Activated T-cell treated with anti-CD3 and anti-CD28 coated beads for 24 hours (primary cell): ENCODE measurements at places on chromosomes 1 and 21.
A peak's percentile ranks its signal among the peaks of the same experiment; 100 is the strongest.

- DNase-seq, result no peak
These were observed 53.9 kb downstream of the PRDM15 start for GRCh38 chr21:41825216-41825615.

GRCh38 chr1:221963742-221964141, 221.9 kb upstream of the DUSP10 start:
- DNase-seq, result no peak

- no peak for DNase-seq
These were observed 492 bp upstream of the COLGALT2 start for GRCh38 chr1:184037849-184038591.

DNA sequence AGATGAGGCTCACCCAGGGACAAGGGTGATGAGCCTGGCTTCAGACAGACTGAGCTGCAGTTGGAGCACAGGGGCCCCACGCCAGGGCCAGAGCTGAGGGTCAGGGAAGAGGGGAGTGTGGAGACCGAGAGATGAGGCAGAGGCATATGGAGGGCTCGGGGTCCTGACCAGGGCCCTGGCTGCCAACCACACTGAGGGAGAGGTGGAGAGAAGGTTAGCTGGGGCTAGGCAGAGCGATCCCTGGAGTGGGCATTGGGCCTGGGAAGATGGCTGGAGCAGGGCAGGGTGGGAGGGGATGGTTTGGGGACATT, 8.0 kb downstream of the PEAR1 start:
- no peak for DNase-seq

- no peak for DNase-seq
These were observed 362.2 kb downstream of the SRGAP2C start for GRCh38 chr1:121546830-121547591.

GRCh38 chr1:162281426-162281825, 95.2 kb downstream of the SPATA46 start:
- no peak for DNase-seq

DNA sequence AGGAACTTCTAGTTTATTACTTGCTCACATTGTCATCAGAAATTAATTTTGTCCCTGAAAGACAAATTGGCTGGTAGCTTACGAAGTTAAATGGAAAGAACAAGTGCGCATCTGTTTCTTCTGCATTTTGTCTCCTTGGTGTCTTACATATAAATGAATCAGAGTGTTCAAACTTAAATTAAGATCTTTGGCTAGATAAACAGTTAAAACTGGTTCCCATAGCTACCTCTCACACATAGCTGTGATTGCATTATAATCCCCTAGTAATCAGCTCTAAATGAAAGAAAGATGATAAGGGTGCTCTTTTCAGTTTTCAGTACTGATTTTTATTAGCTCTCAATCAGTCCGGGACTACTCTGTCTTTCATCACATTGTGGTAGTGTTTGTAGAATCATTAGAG, 124.2 kb upstream of the LMO4 start:
- DNase-seq, result no peak

GRCh38 chr1:23574265-23574754, 15.0 kb upstream of the ID3 start:
- no peak for DNase-seq

- no peak for DNase-seq
These were observed 107.3 kb downstream of the DUSP10 start for GRCh38 chr1:221634606-221635005.

DNA sequence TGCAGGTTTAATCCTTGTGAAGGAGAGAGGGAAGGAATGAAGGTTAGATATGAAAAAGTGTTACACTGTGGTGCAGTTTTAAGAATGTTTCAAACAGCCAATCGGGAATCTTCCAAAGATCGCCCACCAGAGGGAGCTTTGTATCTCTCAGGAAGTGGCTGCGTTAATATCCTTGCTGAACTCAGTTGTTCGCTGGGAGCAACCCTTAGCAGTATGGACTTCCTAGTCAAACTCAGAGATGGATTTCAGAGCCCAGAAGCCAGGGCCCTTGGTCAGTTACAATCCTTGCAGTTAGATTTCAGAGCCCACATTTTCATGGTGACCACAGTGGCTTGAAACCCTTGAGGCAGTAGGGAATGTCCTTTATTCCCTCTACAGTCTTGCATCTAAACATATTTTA, 136.2 kb downstream of the NTNG1 start:
- no peak for DNase-seq

- DNase-seq, result no peak
These were observed 1.9 kb downstream of the SAMD13 start for GRCh38 chr1:84303314-84303830.

- no peak for DNase-seq
These were observed 154.0 kb downstream of the RWDD3 start for GRCh38 chr1:95388031-95388430.

DNA sequence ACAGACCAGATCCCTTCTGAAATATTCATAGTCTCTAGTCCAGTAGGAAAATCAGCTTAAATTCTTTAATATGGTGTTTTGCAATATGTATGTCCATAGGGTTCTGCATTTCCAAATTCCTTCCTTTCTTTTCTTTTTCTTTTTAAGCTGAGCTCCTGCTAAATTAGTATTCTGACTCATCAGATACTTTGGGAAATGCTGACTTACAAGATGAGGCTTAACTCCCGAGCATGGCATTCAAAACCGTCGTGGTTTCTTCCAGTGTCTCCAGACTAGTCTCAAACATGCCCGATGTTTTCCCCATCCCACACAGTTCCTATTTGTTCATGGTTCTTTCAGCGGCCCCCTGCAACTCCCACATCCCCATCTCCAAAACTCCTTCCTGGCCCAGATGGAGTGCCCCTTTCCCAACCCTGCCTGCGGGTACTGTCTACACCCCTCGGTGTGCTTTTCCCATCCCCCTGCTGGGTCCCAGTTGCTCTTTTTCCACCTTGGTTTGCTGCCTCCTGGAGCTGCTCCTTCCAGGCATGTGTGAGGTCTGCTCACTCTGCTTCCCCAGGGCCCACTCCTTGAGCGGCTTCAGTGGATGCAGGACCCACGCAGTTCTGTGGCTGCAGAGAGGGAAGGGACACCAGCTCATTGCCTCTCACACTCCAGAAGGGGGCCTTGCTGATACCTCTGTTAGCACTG, 19.5 kb upstream of the ETV3 start:
- no peak for DNase-seq

DNA sequence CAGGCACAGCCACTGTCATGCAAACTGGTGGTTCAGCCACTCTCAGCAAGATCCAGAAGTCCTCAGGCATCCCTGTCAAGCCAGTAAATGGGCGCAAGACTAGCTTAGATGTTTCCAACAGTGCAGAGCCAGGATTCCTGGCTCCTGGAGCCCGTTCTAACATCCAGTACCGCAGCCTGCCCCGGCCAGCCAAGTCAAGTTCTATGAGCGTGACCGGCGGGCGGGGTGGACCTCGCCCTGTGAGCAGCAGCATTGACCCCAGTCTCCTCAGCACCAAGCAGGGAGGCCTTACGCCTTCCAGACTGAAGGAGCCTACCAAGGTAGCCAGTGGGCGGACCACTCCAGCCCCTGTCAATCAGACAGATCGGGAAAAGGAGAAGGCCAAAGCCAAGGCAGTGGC, 46.6 kb upstream of the IPO9 start:
- DNase-seq, result no peak

GRCh38 chr21:43921979-43922945, 57.2 kb downstream of the AGPAT3 start:
- peak; percentile 52 for DNase-seq

- no peak for DNase-seq
These were observed 76.5 kb downstream of the SYT6 start for GRCh38 chr1:114077188-114077587.

- DNase-seq, result no peak
These were observed 451.5 kb upstream of the ADAMTS5 start for GRCh38 chr21:27418346-27418745.

GRCh38 chr1:25733271-25733670, 66.7 kb upstream of the SELENON start:
- no peak for DNase-seq

GRCh38 chr1:77579547-77579946, 102.9 kb downstream of the ZZZ3 start:
- no peak for DNase-seq

GRCh38 chr1:5997316-5997715, 5.1 kb upstream of the NPHP4 start:
- no peak for DNase-seq

GRCh38 chr1:246492611-246493245, 14.4 kb downstream of the SMYD3 start:
- DNase-seq, result peak; percentile 29
